Stimulated activated CD4-positive, alpha-beta T cell treated with anti-CD3 and anti-CD28 coated beads, Interleukin-1b, Interleukin-23, amount 100 ng/mL, for 48 hours (primary cell): ENCODE measurements at places on chromosomes 3 and 15.

GRCh38 chr15:81113204-81113657, 20.8 kb upstream of the CFAP161 start:
- DNase-seq: no peak

- no peak for DNase-seq
Observed at GRCh38 chr15:45251888-45252287, at the start of gene SLC28A2. Gene SLC28A2 (plus strand): TSS chr15:45252234. CDS start chr15:45253216, 982 bp downstream.

DNA sequence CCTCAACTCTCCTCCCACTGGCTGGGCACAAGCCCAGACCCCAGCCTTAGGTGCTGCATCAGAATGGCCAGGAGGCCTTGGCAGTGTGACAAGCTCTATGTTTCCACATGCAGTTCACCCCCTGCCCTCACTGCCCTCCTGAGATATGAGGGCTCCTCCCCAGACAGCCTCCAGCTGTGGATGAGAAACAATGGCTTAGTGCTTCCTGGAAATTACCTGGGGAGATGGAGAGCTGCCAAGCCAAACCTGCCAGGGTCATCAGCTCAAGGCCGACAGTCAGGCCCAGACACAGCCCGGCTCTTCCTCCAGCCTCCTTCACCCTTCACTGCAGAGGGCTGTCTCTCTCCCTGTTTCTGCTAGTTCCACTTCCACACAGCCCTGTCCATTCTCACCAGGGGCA, 76.3 kb downstream of the MYLK start:
- DNase-seq: no peak

GRCh38 chr3:29686889-29687592, 406.2 kb downstream of the RBMS3 start:
- no peak for DNase-seq

- no peak for DNase-seq
Observed at GRCh38 chr15:71807125-71807629, 3.2 kb upstream of the NR2E3 start.

DNA sequence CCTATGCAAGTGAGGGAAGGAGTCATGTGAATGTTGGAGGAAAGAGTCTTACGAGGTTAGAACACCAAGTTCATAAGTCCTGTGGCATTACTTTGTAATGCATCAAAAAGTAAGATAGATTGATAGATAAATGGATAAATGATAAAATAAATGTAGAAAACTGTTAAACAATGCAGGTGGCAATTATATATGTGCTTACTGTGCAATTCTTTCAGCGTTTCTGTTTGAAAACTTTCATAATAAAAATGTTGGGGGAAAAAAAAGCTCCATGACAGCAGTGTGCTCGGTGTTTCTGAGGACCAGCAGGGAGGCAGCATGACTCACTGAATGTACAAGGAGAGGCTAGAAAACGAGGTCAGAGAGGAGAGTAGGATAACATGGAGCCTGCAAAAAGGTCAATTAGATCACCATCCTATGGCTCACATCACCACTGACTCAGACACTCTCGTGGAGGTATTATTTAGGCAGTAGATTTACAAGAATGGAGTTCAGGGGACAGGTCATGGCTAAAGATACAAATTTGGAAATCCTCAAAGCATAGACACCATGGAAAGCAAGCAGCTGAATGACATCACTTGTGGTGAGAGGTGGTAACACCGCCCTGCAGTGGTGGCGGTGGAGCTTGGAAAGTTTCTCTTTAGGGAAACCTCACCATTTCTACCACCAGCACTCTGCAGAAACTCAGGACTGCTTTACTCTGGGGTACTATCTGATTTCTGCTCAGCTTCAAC, 219.8 kb downstream of the CTNNB1 start:
- DNase-seq: peak; percentile 13

DNA sequence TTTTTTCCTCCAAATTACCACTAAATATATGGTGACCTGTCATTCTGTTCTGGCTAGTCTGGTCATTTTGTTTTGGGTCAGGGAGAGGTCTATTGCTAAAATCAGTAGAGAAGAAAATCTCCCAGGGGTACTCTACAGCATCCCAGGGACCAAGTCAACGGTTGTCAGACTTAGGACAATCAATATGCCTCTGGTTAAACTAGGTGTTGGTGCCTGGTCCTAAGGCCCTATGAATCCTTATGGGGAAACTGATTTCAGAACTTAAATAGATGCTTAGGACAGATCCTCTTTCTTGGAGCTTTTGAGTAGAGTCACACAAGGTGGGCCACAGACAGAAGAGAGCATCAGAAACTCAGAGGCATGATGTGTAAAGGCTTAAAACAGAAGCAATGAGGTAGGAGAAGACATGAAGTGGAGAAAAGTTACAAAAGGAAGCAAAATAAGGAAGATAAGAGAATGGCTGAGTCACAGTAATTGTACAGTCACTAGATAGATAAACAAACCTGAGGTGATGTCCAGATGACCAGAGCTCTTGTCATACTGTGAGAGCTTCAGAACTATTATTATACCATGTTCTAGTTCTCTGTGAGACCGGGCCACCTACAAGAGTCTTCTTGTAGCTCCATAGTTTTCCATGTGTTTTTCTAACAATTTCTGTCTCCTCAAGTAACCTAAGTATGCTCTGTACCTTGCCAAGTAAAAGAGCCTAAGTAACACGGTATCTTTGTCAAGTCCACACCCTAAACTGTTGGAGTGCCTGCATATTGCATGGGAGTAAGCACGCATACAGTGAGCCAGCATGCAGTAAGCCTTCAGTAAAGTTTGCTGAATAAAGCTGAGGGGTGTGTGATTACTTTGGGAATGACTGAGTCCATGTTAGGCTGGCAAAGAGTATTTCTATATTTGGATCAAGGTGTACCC, 44.6 kb upstream of the LEKR1 start:
- no peak for DNase-seq

DNA sequence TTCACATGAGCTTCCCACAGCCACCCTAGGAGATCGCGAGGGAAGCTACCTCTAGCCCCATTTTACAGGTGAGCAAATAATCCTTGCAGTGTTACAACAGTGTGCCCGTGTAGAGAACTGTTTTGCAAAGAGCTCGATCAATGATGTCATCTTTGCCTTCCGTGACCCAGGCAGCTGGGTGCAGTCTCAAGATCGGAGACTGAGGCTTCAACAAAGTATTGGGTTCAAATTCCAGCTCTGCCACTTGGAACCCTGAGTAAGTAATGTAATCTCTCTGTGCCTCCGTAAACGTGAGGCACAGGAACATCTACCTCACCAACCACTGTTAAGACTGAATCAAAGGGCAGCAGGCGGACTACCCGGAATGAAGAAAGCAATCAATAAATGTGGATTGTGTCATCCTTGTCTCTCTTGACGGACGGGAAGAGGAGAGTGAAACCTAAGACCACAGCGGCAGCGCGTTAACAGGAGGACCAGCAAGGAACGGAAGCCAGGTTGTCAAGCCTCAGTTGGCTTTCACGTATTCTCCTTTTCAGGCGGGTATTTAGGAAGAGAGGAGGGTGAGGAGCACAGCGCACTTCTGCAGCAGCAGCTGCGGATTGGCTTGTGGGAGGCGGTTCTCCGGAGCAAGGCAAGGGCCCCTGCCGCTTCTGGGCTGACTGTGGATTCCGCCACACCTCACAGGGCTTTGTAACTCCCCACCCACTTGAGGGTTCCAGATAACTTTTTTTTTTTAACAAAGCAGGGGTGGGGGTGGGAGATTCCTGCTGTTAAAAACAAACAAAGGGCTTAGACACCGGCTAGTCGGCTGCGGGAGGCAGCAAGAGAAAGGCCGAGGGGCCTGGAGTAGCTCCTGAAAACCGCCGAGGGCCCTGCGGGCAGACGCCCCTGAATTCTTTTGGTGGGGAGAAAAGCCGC, 1.5 kb upstream of the SMAD3 start:
- DNase-seq: no peak

GRCh38 chr3:108006881-108007331, 83.9 kb downstream of the CD47 start:
- no peak for DNase-seq

- DNase-seq: no peak
Observed at GRCh38 chr3:14837186-14837877, 18.6 kb downstream of the FGD5 start.

DNA sequence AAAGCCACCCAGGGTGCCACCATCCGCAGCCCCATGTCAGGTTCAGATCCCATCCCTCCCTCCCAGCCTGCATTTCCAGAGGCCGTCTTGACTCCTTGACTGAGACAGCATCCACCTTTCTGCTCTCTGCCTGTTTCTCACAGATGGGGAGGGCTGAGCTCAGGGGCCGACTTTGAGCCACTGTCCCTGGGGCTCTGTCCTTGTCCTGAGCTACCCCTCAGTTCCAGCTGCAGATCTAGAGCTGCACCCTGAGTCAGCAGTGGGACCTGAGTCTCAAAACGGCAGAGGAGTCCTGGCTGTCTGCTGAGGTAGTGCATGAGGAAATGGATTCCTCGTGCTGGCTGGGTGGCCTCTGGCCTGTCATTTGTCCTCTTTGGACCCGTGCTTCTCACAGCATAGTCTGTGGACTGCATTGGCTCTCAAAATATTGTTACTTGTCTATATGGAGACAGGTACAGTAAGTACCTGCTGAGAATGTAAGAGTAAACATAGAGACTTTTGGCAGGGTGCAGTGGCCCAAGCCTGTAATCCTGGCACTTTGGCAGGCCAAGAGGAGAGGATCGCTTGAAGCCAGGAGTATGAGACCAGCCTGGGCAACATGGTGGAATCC, 22.3 kb downstream of the RPLP1 start:
- no peak for DNase-seq

GRCh38 chr3:30681649-30682211, 75.3 kb downstream of the TGFBR2 start:
- no peak for DNase-seq

- no peak for DNase-seq
Observed at GRCh38 chr3:136120373-136121348, 75.5 kb downstream of the MSL2 start.

DNA sequence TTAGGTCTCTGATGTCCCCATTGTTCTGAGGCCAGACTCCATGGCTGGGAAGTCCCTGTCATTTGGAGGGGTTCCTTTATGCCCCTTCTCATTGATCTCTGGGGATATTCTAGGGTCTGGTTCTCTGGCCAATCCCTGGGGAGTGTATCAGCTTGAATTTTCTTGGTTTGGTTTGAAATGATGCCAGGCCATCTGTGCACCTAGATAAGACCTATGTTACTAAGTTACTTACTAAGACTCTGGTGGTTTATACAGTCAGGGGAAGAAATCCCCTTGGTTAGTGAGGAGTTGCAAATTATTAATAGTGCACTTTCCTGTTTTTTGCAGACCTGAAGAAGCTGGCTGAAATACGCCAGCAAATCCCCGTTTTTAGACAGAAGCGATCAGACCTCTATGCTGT, 20.3 kb downstream of the NIT2 start:
- no peak for DNase-seq

DNA sequence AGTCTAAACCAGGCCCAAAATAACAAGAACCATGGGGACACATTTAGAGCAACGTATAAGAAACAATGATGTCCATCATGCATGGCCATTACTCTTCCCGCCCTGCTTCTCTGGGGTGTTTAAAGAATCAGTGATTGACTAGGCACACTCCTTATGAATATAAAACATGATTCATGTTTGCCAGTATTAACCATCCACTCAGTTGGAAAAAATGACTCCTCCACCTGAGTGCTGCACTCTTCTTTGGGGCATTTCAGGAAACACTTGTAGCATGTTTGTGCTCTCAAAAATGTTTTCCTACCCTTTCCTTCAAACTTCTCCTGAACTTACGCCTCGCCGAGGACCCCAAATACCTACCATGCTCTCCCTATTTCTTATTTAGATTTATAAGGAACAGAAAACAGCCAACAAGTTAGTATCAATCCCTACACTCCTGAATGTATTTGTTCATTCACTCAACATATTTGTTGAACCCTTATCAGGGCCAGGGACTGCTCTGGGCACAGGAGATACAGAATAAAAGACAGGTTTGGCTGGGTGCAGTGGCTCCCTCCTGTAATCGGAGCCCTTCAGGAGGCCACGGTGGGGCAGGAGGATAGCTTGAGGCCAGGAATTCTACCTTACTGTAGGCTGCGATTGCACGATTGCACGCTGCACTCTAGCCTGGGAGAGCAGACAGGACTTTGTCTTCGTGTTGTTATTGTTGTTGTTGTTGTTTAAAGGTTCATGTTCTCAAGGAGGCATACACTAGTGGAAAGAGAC, 137.0 kb downstream of the TMCO5A start:
- DNase-seq: no peak

DNA sequence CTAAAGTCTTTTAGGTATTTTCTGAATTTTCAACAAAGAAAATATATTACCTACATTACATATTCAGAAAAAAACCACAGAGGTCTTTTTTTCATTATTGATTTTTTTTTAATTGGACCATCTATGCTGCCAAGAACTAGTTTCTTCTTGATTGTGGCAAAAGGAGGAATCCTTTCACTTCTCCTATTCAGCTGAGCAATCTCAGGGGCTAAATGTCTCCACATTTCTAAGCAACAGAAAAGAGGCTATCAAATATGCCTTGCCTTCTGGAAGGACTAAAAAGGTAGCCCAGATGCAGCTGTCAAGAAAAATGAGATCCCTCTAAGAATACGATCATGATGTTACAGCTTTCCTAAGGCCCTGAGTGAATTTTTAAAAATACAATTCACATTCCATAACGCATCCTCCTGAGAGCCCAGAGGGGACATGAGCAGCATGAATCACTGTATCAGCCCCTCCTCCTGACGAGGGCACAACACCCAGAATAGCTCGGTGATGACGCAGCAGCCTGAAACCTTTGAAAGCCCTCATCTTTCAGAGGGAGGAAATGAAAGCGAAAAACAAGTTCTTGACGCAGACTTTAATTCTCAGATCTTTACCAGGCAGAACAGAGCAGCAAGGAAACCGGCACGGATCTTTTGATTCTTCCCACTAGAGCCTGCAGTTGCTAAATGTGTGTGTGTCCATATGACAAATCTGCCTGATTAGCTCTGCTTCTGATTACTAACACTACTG, 24.6 kb downstream of the RUBCN start:
- DNase-seq: peak; percentile 91

DNA sequence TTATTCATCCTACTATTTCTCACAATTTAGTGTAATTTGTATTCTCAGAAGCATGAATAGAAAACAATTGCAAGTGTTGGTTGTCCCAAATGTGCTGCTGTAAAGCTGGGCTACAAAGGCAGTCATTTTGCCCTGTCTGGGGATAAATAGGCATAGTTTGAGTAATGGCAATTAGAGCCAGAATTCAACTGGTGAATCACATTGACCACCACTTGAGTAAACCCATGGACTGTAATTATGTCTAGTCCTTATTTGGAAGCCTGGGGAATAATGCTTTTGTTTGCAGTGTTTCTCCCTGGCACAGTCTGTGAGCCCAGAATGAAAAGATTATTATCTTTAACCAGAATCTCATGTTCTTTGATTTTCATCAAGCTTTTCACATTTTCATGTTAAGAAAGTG, 30.5 kb upstream of the CHL1 start:
- DNase-seq: no peak
